ENCODE measurements at places on chromosomes 1 and 21. TPM values are rescaled to one million over a fixed set of nuclear protein-coding genes. Genes with fewer than 3 reads are reported as not detected.

DNA sequence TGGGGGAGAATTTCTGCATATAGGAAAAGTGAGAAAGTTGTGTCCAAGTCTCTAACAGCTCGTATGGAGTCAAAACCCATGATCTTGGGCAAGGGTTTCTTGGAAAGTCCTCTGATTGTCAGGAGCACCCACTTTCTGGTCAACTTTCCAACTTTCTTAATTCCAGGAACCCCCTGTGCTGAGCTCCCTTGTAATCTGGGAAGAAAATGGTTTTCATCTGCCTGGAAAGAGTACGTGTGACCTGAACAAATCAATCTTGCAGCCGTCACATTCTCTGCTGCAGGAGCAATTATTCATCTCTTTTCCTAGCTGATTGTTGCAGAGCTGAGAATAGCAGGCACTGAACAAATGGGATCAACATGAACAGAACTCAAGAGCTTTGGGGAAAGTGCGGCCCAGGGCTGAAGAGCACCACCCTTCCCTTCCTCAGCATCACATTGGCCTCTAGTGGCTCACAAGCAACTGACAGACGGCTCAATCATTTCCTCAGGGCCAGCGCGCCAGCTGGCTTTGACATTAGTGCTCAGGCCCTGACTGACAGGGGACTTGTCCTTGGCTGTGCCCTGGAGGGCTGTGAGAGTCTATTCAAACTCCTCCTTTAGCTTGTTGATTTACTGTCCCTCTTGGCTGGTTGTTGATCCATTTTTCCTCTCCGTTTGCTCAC lies 295.2 kb downstream of the HLX start:
- peak; percentile 84 for DNase-seq

DNA sequence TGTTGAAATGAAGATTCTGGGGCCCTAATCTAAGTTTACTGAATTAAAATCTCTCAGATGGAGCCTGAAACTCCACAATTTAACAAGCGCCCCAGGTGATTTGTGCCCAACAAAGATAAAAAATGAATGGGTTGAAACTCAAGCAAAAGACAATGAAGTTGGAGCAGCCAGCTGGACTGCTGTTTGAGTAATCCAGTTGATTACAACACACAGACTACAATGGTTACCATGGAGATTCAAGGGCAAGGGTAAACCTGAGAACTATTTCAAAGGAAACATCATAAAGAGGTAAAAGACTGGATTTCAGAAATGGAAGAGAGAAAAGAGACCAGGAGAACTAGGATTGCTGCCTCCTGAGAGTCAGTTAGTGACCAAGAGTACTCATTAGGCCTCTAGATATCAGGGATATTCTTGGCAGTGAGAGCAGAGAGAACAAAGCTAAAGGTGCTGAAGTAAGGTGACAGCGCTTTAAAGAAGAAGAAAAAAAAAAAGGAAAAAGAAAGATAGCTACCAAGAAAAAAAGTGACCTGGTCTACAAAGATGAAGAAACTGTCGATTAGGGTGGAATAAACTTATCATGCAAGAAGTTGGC lies 44.5 kb downstream of the LRRC53 start:
- no peak for DNase-seq

DNA sequence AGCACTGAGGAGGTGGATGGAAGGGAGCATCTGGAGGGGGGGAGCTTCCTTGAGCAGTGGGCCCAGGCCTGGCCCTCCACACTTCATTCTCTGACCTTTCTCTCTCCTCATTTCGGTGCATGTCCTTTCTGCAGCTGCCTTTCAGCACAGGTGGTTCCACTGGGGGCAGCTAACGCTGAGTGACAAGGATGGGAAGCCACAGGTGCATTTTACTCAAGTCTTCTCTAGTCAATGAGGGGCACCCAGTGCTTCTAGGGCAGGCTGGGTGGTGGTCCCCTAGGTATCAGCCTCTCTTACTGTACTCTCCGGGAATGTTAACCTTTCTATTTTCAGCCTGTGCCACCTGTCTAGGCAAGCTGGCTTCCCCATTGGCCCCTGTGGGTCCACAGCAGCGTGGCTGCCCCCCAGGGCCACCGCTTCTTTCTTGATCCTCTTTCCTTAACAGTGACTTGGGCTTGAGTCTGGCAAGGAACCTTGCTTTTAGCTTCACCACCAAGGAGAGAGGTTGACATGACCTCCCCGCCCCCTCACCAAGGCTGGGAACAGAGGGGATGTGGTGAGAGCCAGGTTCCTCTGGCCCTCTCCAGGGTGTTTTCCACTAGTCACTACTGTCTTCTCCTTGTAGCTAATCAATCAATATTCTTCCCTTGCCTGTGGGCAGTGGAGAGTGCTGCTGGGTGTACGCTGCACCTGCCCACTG lies 43.2 kb downstream of the YARS1 start:
- peak; percentile 11 for DNase-seq

GRCh38 chr1:174134003-174134659 lies 25.2 kb upstream of the RABGAP1L start:
- no peak for DNase-seq

DNA sequence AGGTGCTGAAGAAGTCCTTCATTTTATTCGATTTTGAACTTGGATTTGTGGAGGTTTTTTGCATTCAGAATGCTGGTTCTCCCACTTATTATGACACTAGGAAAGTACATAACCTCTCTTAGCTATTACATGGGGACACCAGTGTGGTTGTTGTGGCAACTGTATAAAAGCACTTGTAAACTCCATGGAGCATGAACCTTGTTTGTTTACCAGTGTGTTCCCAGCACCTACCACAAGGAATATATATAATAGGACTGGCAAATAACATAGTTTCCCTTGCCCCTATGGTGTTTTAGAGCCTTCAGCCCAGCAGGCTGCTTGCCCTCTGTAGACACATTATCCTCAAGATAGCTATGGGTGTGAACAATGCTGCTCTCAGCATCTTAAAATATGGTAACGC lies 43.1 kb downstream of the RASSF5 start:
- no peak for DNase-seq

DNA sequence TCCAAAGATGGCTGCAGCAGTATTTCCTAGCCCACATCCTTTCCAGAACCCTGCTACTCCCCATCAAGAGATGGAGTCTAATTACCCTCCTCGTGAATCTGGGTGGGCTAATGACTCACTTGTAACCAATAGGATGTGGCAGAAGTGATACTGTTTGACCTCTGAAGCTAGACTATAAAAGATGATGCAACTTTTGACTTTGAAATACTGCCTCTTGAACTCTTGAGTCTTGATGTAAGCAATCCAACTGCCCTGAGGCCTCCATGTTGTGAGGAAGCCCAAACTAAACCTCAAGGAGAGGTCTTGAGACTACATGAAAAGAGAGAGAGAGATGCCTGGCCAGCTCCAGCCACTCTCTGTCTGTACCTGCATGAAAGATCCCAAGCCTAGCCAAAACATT lies 29.5 kb downstream of the LMO4 start:
- no peak for DNase-seq

GRCh38 chr1:174156437-174156836 lies 2.9 kb upstream of the RABGAP1L start:
- no peak for DNase-seq

DNA sequence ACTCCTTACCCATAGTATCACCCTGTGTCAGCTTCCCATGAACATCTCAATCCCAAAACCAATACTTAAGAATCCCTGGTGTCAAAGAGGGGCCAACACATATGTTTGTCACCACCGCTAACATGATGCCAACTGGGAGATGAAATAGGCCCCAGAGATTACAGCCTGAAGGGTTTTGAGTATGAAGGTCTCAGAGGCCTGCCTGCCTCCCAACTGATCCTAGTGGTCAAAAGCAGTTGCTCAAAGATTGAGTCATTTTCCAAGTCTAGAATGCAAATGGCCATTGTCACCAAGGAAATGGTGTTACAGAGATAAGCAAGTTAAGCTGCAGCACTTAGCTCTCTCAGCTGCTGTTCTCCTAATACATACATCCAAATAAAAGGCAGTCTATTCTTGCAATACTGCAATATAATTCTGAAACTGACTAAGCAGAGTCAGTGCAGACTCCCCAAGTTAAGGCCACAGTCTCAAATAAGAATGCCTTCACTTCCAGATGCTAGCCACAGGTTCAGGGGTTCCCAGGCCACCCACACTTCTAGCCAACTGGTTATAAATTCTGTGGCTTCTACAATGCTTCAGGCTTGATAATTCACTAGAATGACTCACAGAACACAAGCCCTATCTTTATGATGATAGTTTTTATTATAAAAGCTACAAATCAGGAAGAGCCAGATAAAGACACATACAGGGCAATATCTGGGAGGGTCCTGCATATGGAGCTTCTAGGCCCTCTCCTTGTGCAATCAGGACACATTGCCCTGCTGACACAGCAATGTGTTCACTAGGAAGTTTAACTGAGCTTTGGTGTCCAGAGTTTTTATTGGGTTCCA lies 18.7 kb downstream of the DUSP10 start:
- no peak for DNase-seq

GRCh38 chr1:212970085-212970484 lies 19.7 kb downstream of the VASH2 start:
- DNase-seq: no peak

DNA sequence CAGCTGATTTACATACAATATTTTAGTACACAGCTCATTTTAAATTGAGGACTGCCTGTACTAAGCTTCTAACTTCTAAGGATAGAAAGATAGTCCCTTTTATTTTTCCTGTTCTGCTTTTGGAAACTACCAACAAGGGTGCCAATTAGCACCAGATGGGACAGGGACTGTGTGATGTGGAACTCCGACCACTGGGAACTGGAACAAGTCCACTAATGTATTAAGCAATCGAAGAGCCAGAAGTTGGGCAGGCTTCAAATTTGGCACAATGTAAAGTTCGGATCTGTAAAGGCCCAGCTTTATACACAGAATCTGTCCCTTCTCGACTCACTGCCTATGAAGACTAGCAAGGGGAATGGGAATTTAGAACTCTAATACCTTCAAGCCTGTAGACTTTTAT lies 149.3 kb downstream of the ZC3H11B start:
- no peak for DNase-seq

DNA sequence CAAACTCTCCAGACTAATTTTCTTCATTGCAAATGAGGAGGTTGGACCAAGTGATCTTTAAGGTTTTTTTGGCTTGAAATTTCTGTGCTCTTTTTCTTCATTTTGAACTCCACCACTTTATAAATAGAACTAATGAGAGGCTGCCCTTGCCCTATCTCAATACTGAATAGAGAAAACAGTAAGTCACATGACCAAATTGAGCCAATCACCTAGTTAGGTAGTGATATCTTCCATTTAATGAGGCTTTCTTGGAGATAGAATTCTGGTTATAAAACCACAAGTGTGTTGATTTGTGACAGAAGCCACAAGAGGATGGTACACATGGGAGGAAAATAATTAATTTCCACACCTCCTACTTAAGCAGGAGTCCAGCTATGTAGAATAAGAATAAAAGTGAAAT lies 263.4 kb upstream of the SNX7 start:
- DNase-seq: no peak

GRCh38 chr1:192801451-192801850 lies 7.4 kb upstream of the RGS2 start:
- no peak for DNase-seq

DNA sequence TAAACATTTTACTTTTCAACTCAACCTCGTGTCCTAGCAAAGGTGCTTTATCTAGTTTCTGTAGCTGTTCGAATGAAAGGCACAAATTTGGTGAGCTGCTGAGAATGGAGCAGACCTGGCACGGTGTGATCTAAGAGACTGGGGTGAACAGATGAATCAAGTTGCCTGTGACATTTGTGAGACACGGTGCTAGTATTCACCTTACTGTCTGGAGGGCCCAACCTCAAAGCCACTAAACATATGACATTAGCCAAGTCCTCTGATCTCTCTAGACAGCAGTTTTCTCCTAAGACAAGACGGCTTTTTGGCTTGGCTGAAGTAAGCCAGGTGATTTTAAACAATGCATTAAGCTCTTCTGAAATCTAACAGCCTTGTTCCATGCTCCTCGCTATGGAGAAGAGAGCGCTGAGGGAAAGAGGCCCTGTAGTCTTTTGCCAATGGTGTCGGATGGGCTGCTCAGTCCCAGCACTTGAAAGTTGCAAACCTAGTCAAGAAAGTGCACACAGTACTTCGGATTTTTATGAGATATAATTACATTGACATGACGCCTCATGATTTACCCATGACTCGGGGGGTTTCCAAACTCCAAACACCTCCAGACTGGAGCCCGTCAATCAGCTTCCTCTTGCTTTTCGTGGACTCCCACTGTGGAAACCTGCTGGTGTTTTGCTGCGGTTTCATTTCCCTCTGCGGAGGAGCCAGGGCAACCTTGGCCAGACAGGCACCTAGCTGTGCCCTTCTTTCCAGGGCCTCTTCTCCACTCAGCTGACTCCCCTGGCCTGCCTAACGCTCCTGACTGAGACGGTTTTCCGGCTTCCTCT lies 794 bp upstream of the TOR3A start:
- DNase-seq: no peak

GRCh38 chr1:206145771-206146290 lies 28.6 kb upstream of the AVPR1B start:
- no peak for DNase-seq

GRCh38 chr1:9127395-9128165 lies 1.3 kb downstream of the GPR157 start:
- peak; percentile 39 for DNase-seq

The LRRIQ3 gene
- 0.35 TPM for total RNA-seq

The FBLIM1 gene
- total RNA-seq: 100 TPM

The CGN gene
- 0.92 TPM for total RNA-seq

The SAMD13 gene
- total RNA-seq: 1.7 TPM

The BMP8B gene
- total RNA-seq: 0.40 TPM

The SDE2 gene
- 10.7 TPM for total RNA-seq

The AADACL3 gene
- total RNA-seq: not detected
